ENCODE measurements at places on chromosomes 6 and 20.

- DNase-seq = no peak
Measured at GRCh38 chr20:50344232-50345071, 153.8 kb downstream of the CEBPB start.

GRCh38 chr20:23114018-23114417 is 27.9 kb upstream of the CD93 start:
- DNase-seq = no peak

DNA sequence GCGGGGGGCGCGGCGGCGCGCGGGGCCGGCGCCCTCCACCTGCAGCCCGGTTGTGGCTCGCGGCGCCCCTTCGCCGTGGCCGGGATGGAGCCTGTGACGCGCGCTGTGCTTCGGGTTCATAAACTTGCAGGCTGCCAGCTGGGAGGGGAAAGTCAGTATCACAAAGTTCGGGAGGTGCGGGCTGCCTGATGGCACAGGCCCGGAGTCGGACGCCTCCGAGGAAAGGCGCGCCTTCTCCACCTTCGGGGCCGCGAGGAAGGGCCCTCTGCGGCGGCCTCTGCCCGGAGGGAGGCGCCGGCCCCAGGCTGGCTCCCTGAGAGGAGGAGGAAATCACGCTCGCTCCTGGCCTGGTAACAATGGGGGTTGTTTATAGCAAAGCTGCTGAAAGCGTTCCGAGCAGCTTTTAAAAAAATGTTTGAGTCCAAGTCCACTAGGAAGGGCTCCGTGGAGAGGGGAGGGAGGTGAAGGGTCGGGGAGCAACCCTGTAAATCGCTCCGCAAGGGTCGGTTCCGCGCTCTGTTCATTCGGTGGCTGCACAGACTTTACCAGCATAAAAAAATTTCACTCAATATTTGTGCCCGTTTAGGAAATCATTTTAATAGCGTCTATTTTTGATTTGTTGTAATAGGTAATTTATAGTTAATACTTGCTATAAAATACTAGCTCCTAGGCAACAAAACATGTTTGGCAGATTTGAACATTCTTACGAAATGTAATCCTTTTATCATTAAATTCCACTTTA is 1.0 kb downstream of the AFDN start:
- DNase-seq = peak; percentile 42

DNA sequence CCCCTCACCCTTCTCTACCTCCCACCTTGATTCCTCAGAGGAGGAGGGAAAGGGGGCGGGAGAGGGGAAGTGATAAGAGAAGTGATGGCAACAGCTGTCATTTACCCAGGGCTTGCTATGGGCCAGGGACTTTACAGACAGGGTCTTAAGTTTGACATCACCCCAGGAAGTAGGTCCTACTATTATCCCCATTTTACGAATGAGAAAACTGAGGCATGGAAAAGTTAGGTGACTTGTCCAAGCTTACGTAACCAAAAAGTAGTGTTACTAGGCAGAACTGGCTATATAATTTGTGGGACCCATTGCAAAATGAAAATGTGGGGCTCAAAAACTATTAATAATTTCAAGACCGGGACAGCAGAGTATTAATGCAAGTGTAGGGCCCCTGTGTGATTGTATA is 10.5 kb upstream of the FANCE start:
- DNase-seq = no peak

DNA sequence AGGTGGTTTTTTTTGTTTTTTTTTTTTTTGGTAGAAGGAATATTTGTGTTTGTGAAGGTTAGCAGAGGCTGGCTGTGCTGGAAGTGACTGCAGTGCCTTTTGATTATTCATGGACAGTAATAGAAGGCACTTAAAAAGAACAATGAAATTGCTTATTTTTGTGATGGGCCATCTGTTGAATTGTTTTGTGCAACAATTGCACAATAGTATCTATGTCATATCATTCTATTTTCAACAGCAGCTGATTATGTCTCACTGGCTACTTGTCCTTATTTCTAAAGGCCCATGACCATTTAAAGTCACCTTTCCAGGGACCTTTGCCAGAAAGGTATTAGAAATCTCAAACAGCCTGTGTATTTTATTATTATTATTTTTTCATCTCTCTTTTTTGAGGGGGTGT is 70.6 kb downstream of the AFG1L start:
- no peak for DNase-seq
